ENCODE measurements at places on chromosomes 13 and 19.

DNA sequence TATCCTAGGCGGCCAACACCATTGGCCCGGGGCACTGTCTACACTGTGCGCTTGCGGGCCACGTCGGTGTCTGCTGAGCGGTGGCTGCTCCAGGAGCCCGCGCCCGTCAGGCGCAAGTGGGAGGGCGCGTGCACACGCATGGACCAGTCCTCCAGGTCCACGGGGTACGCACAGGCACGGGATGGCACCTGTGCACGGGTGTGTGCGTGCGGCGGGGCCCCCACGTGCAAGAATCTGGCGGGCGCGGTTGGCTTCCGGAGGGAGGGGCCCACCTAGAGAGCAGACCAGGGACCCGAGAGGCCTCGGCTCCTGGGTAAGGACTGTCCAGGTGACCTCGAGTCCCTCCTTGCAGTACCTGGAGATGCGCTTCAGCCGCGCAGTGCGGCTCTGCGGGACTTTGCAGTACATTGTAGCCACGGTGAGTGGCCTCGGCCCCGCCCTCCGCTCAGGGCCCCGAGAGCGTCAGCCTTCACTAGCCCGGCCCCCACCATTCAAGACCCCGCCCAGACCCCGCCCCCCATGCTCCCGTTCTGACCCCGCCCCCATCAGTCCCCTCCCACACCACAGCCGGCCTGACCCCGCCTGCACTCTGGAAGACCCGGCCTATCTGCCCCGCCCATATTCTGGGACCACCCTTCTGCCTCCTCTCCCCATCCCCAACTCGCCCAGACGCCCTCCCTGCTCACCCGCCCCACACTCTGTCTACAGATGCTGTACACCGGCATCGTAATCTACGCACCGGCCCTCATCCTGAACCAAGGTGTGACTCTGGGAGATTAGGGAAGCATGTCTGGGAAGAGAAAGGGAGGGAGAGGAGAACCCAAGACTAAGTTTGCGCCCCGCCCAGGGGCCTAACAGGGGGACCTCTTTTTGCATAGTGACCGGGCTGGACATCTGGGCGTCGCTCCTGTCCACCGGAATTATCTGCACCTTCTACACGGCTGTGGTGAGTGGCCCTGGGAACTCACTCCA is 2.3 kb downstream of the SLC5A5 start:
- peak; percentile 20 for DNase-seq

DNA sequence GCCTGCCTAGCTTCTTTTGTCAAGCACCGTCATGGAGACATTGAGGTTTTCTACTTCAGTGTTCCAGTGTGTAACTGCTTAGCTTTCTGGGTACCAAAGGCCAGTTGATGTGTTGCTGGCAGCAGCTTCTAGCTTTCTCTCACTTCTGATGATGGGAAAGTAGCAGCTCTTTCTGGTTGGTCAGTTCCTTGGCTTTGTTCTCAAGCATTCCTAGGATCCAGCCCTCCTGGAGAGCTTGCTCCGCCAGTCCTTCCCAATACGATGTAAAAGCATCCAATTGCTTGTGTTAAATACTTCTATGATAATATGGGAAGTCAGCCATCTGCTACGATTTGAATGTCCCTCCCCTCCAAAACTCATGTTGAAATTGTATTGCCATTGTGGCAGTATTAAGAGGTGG is 182.8 kb downstream of the UGGT2 start:
- no peak for DNase-seq

GRCh38 chr13:35549481-35549880 is 73.0 kb upstream of the MAB21L1 start:
- DNase-seq, result no peak

DNA sequence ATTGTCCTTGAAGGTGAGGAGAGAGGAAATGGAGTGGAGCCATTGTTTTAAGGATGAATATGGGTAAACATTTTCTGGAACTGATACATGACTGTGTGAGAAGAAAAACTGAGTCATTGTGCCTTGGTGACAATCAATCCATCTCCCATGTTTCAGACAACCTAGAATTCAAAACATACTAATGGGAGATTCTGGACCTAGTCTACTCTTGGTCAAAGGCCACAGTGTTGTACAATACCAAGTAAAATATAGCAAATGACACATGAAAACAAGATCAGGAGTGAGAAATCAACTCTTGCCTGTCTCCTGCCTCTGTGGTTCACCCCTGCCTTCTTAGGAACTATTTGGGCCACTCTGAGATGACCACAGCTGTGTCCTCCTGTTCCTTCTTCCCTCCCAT is 13.1 kb downstream of the CEBPA start:
- DNase-seq, result no peak

- no peak for DNase-seq
These were observed 12.6 kb downstream of the NAXD start for GRCh38 chr13:110627761-110628476.
